Mesothelial cell of epicardium (in vitro differentiated cells): ENCODE measurements at places on chromosomes 1 and 21.

DNA sequence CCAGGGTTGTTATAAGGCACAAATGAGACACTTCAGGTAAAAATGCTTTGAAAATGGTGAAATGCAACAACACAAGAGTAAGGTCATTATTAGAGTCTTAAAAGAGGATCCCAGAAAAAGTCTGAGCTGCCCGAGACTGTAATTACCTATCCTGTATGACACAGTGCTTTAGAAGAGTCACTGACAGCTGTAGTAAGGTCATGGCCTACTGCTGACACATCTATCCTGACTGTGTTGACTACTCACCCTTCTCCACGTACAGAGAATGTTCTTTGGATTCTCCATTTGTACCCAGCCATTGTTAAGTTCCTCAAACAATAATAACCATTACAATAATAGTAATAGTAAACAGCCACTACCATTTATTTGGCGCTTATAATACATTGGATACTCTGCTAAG, 104.4 kb downstream of the CACHD1 start:
- H3K27me3 ChIP-seq = no peaks in the 10 kb centered on the region
- no peak overlapping the region for H3K4me3 ChIP-seq
- no peaks in the 10 kb centered on the region for H3K36me3 ChIP-seq
- H3K4me1 ChIP-seq = peaks cover 62% of the 10 kb centered on the region
- DNase-seq = no peak
- no peak overlapping the region for H3K27ac ChIP-seq

DNA sequence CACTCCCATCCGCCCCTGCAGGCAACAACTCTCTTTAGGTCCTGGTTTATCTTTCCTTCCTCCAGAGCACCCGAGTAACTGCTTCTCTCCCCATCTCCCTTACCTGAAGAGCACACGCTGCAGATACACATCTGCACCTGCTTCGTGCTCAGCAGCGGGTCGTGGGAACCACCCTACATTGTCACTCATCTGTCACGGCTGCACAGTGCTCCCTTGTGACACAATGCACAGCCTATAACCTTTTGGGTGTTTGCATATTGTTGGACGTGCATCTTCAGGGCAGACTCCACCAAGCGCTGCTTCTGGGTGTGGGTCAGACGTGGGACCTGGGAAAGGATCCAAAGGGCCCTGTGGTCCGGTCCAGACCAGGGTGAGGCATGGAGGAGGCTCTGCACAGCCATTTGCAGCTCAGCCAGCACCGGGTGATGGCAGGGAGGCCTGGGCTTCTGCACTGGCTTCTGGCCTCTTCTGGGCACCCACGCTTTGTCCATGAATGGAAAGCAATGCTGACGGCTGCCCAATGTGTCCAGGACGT, 42.5 kb downstream of the WDR4 start:
- peaks cover 5% of the 10 kb centered on the region for H3K36me3 ChIP-seq
- no peak overlapping the region for H3K4me3 ChIP-seq
- peaks cover 3% of the 10 kb centered on the region for H3K4me1 ChIP-seq

DNA sequence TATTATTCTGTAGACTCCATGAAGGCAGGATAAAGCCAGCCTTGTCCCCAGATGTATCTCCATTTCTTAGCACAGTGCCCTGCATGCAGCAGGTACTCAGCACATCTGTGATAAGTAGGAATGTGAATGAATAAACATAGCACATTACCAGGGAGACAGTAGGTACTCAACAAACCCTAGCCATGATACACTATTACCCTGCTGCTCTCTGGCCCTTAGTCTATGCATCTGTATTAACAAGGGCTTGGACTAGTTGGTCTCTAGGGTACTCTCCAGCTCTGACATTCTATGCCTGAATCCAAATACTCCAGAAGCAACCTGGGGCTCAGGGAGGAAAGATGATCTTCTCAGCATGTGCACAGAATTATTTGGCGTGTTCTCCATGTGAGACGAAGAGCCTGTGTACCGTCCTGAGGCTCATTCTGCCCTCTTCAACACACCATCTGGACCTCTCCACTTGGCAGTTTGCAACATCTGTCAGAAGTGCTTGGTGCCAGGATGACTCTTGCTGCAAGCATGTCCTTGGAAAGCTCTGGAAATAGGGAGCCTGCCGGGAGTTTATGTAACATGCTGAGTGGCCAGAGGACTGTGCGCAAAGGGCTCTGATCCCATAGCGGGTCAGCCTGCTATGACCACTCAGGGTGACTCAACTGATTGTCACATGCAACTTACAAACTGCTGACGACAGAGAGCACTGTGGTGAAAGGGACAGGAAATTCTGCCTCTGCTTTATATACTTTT, 228.2 kb upstream of the USP24 start:
- no peak overlapping the region for H3K27ac ChIP-seq
- peaks cover 2% of the 10 kb centered on the region for H3K4me1 ChIP-seq
- DNase-seq = no peak

DNA sequence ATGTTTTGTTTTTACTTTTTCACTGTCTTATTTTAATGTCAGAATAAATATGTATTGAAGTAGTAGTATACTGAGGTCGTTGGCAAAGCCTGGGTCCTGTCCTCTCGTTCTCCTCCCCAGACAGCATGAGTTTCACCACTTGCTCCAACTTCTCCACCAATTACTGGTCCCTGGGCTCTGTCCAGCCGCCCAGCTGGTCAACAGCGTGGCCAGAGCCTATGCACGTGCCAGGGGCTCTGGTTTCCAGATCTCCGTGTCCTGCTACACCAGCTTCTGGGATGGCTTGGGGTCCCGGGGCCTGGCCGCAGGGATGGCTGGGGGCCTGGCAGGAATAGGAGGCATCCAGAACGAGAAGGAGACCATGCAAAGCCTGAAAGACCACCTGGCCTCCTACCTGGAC, 19.3 kb downstream of the PTPN14 start:
- peaks cover 16% of the 10 kb centered on the region for H3K36me3 ChIP-seq
- no peaks in the 10 kb centered on the region for H3K27me3 ChIP-seq
- H3K4me3 ChIP-seq = no peak overlapping the region
- H3K4me1 ChIP-seq = peaks cover 9% of the 10 kb centered on the region
- DNase-seq = no peak
- no peak overlapping the region for H3K27ac ChIP-seq

- no peaks in the 10 kb centered on the region for H3K27me3 ChIP-seq
- peaks cover 38% of the 10 kb centered on the region for H3K4me1 ChIP-seq
- peak overlapping the region; percentile 96 for H3K27ac ChIP-seq
Measured at GRCh38 chr1:152035539-152036266, 1.1 kb downstream of the S100A11 start.

GRCh38 chr1:94527447-94528031, 14.0 kb downstream of the F3 start:
- DNase-seq = no peak
- H3K27ac ChIP-seq = peak overlapping the region; percentile 90
- H3K4me1 ChIP-seq = peaks cover 25% of the 10 kb centered on the region
- H3K27me3 ChIP-seq = no peaks in the 10 kb centered on the region
- no peak overlapping the region for H3K4me3 ChIP-seq

DNA sequence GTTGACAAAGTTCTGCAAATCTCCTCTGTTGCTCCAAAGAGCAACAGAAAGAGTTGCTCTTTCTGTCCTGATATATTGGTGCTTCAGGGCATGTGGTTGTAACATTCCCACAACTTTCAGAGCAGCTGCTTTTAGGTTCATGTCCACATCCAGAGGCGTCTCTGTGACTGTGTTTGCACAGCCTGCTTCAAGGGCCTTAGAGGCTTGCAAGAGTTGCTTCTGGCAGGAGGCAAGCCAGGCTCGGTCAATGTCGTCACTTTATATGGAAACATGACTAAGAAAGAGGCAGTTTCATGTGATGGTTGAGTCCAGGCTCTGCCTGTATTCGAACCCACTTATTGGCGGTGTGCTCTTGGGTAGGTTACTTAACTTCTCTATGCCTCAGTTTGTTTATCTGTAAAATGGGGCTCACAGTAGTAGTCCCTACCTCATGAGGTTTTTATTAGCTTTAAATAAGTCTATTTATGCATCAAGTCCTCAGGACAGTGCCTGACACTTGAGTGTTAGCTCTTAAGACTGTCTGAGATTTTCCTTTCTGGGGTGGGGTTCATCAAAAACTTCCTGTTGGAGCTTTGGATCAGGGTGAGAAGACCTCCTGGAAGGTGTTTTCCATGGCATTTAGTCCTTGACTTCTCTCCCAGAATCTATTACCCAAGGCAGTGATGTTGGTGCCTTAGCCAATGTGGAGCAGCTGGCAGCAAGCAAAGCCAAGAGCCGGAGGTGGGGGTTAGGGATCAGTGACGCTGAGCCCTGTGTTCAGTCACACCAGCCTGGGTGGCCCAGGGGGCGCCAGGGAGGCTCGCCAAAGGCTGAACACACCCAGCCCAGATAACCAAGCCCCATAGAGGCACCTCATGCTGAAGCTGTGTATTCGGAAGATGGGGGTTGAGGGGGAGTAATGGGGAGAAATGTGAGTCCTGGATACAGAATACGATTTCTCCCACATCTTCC, 18.9 kb downstream of the LHX4 start:
- no peak for DNase-seq
- H3K4me1 ChIP-seq = no peaks in the 10 kb centered on the region
- H3K27me3 ChIP-seq = peaks cover 36% of the 10 kb centered on the region

GRCh38 chr1:57312869-57313268, 111.0 kb downstream of the DAB1 start:
- H3K4me1 ChIP-seq = no peaks in the 10 kb centered on the region
- no peak overlapping the region for H3K27ac ChIP-seq
- H3K27me3 ChIP-seq = peaks cover 2% of the 10 kb centered on the region
- H3K36me3 ChIP-seq = no peaks in the 10 kb centered on the region
- H3K4me3 ChIP-seq = no peak overlapping the region

- DNase-seq = no peak
- H3K27ac ChIP-seq = no peak overlapping the region
- H3K4me3 ChIP-seq = no peak overlapping the region
Measured at GRCh38 chr1:25703041-25703440, 86.5 kb downstream of the MAN1C1 start.

DNA sequence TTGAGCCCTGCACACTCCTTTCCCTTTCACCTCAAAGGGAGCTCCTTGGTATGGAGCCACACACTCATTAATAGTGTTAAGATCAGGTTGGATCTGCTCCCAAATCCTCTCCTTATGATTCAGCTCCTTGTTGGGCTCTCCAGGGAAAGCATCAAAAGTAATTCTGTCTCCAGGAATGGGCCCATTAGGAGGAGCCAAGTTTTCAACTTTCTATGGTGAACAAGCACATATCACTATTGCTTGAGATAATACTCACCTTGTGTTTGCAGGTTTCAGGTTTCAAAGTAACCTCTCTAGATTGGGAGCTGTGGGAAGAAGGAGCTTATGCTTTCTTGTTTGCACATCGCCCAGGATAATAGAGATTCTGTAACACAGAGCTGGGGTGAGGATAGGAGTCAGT, 164.8 kb downstream of the TNFSF18 start:
- H3K4me1 ChIP-seq = peaks cover 23% of the 10 kb centered on the region
- no peaks in the 10 kb centered on the region for H3K36me3 ChIP-seq
- no peak overlapping the region for H3K4me3 ChIP-seq
- no peak overlapping the region for H3K27ac ChIP-seq
- no peaks in the 10 kb centered on the region for H3K27me3 ChIP-seq
- DNase-seq = no peak

- H3K4me3 ChIP-seq = peak overlapping the region; percentile 59
- peaks cover 55% of the 10 kb centered on the region for H3K27me3 ChIP-seq
- no peak for DNase-seq
- no peaks in the 10 kb centered on the region for H3K36me3 ChIP-seq
- peak overlapping the region; percentile 37 for H3K27ac ChIP-seq
- peaks cover 32% of the 10 kb centered on the region for H3K4me1 ChIP-seq
Measured at GRCh38 chr1:151837884-151838221, 1.8 kb downstream of the C2CD4D start.

DNA sequence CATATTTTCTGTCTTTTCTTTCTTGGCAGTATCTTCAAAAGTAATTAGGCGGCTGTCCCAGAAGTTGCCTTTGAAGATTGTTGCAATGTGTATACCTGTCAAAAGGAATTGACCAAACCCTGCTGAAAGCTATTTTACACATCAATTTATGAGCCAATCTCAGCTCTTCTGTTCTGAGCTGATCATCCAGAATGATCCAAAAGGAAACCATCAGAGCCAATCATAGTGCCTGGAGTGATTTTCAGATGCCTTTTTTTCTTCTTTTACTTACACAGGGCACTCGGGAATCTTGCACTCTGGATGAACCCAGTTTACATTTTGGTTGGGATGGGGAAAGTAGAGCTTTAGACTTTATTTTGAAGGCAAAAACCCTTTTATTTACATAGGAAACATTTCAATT, 21.8 kb upstream of the APOBEC4 start:
- no peaks in the 10 kb centered on the region for H3K27me3 ChIP-seq
- no peak overlapping the region for H3K27ac ChIP-seq
- no peak overlapping the region for H3K4me3 ChIP-seq
- peaks cover 19% of the 10 kb centered on the region for H3K4me1 ChIP-seq

GRCh38 chr1:230058626-230059025, 8.4 kb upstream of the GALNT2 start:
- no peaks in the 10 kb centered on the region for H3K36me3 ChIP-seq
- no peaks in the 10 kb centered on the region for H3K4me1 ChIP-seq
- H3K4me3 ChIP-seq = no peak overlapping the region
- no peak overlapping the region for H3K27ac ChIP-seq

GRCh38 chr21:37575580-37575979, 209.0 kb downstream of the DYRK1A start:
- no peak overlapping the region for H3K4me3 ChIP-seq
- no peaks in the 10 kb centered on the region for H3K4me1 ChIP-seq
- H3K27me3 ChIP-seq = no peaks in the 10 kb centered on the region
- no peak for DNase-seq

- H3K4me3 ChIP-seq = no peak overlapping the region
- no peaks in the 10 kb centered on the region for H3K27me3 ChIP-seq
- no peak for DNase-seq
- peaks cover 12% of the 10 kb centered on the region for H3K4me1 ChIP-seq
Measured at GRCh38 chr1:169812131-169812530, 17.4 kb upstream of the METTL18 start.

GRCh38 chr21:45026066-45026745, 48.2 kb upstream of the ADARB1 start:
- peaks cover 11% of the 10 kb centered on the region for H3K36me3 ChIP-seq
- peaks cover 7% of the 10 kb centered on the region for H3K27me3 ChIP-seq
- no peak overlapping the region for H3K27ac ChIP-seq
- DNase-seq = no peak
- H3K4me1 ChIP-seq = peaks cover 14% of the 10 kb centered on the region

GRCh38 chr1:233025157-233025556, 74.7 kb downstream of the NTPCR start:
- DNase-seq = peak; percentile 48
- H3K4me1 ChIP-seq = peaks cover 35% of the 10 kb centered on the region
- no peak overlapping the region for H3K27ac ChIP-seq
- no peak overlapping the region for H3K4me3 ChIP-seq
- peaks cover 5% of the 10 kb centered on the region for H3K36me3 ChIP-seq
- peaks cover 9% of the 10 kb centered on the region for H3K27me3 ChIP-seq

- no peak for DNase-seq
- no peaks in the 10 kb centered on the region for H3K36me3 ChIP-seq
- peaks cover 4% of the 10 kb centered on the region for H3K4me1 ChIP-seq
- no peak overlapping the region for H3K4me3 ChIP-seq
- no peak overlapping the region for H3K27ac ChIP-seq
Measured at GRCh38 chr1:91766883-91767282, 119.1 kb downstream of the TGFBR3 start.
